ENCODE measurements at places on chromosomes 11 and 22. TPM values are rescaled to one million over a fixed set of nuclear protein-coding genes. Genes with fewer than 3 reads are reported as not detected.

Gene OLFML1
- 2.1 TPM for total RNA-seq

Gene OR51E1
- total RNA-seq: 0.67 TPM

Gene C11orf52
- 12.8 TPM for total RNA-seq

Gene VSTM5
- total RNA-seq: 2.4 TPM

Gene ADORA2A
- total RNA-seq: 2.1 TPM

Data from mucosa of descending colon (tissue), 3 donors.